ENCODE measurements at places on chromosomes 1 and 21.

GRCh38 chr21:29098156-29098555 is 24.7 kb upstream of the CCT8 start:
- no peak for DNase-seq

DNA sequence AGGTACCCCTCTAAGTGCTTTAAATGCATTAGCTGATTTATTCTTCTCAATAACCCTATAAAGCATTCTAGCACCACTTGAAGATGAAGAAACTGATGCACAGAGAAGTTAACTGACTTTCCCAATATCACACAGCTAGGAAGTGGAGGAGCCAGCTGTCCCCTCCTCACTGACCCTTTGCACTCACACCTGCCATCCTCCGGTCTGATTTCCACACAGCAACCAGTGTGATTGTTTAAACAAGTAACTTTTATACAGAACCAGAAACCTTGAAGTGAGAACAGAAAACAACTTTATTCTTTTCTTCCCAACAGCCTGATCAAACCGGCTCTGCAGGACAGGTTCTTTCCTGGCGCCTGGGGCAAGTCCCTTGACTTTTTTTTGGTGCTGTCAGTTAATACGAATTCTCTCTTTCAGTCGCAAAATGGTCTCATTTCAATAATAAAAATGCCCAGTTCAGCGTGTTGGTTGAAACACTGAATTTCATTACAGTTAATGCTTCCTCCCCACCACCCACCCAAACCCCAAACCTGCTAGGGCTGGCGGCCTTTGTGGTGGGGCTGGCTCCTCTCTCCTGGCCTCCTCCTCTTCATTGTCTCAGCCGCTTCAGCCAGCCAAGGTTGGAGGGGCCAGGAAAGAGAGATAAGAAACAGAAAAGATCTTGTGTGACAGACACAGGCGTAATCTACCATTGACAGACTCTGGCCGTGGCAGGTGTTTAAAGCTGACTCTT is 26.4 kb upstream of the EEIG2 start:
- DNase-seq, result peak; percentile 21

DNA sequence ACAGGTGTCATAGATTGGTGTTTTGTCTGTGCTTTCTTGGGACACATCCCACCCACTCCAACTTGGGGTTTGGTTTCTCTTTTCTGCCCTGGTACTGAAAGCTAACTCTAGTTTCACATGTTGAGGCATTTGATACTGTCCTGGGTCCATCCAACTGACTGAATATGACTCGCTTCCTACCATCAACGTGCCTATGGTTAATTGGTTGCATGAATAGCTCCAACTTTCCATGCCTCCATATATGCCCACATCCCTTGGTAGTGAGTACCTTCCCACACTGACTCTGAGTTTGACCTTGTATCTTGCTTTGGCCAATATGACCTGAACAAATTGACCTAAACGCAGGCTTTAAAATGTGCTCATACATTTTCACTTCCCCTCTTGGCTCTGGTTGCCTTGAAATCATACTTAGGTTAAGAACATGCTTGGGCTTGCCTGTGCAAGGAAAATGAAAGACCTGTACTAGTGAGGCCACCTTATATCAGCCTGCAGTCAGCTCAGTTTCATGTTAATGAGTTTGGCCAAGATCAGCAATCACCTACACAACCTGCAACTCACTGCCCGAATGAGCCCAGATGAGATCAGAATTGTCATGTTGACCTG is 81.0 kb upstream of the KCNK2 start:
- no peak for DNase-seq

- DNase-seq, result no peak
Measured at GRCh38 chr1:234486858-234487840, 8.2 kb upstream of the TARBP1 start.

- DNase-seq, result no peak
Measured at GRCh38 chr1:205061227-205061626, 18.2 kb downstream of the CNTN2 start.

DNA sequence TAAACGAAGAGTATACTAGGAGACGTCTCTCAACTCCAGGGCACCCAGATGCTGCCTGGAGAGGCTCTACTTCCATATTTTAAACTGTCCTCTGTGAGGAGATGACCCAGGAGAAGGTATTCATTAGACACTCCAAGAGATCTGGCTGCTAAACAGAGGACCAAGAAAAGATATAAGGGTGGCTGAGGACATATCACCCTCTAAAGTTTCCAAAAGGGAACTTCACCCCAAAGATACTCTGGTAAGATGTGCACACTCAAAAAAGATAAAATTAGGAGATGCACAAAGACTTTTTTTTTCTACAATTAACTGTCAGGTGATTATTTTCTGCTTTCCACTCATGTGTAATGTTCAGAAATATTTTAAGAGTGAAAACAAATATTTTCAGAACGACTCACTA is 1.4 kb downstream of the ZNF670 start:
- no peak for DNase-seq

DNA sequence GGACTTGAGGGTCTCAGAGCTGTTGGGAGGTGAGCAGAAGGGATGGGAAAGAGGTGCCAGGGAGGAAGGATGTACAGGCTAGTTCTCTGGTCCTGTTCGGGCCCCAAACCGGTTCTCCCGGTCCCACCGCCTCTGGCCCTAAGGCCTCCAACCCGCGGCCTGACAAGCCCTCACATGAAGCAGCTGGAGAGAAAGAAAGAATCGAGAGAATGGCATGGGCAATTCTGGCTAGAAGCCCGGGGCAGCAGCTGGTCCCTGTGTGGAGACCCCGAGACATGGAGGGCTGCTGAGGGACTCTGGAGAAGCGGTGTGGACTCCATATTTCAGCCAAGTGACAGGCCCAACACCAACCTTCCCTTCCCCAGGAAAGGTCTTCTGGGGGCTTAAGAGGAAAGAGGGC is 730 bp downstream of the CDC42SE1 start:
- DNase-seq, result no peak

- DNase-seq, result no peak
Measured at GRCh38 chr1:53431805-53432565, 27.2 kb upstream of the DMRTB1 start.

DNA sequence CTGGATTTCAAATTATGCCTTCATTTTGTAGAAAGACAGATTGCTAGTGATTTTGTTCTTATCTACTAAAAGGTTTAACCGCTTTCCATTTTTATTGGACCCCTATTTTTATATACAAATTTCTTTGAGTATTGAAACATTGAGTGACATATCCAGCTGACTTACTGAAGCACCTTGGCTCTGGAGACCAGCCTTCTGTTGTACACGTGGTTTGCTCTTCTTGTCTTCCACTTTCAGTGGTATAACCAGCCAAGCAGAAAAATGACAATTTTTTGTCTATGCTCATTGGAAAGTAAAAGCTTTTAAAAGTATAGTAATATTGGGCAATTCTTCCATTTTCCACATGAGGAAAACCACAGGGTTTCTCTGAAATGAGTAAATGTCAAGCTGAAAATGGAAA is 4.4 kb downstream of the F13B start:
- DNase-seq, result no peak

- peak; percentile 2 for DNase-seq
Measured at GRCh38 chr21:29265690-29266479, 32.8 kb upstream of the BACH1 start.

GRCh38 chr1:7717748-7718368 is 53.2 kb upstream of the VAMP3 start:
- DNase-seq, result no peak

DNA sequence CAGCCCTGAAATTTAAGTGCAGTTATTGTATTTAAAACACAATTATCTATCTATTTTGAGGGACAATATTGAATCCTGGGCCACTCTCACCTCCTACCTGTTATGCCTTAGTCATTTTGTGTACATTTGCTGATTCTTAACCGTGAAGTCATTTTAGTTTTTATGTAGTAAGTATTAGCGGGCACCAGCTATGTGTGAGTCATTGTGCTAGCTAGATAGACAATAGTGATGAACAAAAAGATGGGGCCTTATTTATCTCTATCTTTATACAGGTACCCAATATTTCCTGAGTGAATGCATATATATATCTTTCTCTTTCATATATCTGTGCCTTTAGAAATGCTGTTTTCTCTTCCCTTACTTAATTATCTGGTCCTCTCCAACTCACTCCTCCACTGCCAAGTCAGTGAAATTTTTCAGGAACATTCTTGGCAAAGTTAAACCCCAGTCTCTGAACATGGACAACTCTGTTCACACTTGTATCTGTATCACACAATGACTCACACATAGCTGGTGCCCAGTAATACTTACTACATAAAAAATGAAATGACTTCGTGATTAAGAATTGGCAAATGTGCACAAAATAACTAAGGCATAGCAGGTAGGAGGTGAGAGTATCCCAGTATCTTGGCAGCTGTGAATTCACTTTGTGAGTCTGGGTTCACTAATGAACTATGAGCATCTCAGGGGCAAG is 166.0 kb upstream of the C8B start:
- DNase-seq, result no peak

DNA sequence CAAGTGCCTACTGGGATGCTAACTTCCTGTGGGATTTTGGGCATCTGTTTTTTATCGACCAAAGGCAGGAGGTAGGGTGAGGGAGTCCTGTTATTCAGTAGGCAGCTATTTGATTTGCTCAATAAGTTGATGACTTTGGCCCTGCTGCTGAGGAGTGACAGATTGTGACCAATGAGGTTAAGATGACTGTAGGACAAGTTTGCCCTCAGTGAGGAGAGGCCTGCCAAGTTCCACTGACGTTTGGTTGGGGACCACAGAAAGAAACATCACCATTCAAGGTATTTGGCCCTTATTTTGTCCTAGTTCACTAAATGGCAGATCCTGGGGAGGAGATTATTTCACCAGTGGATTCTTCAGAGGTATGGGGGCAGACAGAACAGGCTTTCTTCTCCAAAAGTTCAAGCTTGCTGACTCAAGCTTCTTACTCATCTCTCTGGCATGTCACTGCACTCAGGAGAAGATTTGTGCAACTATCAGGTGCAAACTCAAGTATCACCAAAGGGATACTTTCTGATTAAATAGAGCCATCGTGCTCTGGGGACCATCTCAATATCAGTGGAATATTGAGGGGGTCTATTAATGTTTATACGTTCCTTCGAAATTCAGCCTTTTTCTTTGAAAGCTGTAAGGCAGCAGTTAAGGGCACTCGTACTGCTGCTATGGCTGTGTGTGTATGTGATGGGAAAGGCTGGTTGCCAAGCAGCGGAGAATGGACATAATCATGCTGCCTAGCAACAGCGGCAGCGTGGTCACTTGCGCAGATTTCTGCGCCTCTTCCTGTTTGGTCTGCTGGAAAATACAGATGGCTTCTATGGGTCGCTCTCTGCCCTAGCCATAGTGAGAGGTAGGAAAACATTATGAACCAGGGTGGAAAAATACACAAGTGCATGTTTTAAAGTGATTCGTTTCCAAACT is 78.7 kb downstream of the PBX1 start:
- DNase-seq, result no peak

DNA sequence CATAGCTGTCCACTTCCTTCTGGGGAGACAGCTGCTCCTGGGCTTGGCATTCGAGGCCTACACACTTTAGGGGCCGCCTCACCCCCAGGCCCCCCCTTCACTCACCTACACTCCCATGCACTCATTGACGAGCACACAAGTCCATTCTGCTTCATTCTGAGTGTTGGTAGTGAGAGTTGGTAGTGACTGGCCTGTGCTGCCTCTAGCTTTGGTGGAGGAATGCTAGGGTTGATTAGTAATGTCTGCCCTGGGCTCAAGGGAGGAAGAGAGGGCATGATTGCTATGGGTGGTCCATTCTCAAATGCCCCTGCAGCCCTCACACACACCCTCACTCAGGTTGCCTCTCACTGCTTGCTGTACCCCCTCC is 30.4 kb downstream of the TRIM11 start:
- DNase-seq, result no peak

- no peak for DNase-seq
Measured at GRCh38 chr1:64956733-64957441, 9.5 kb downstream of the JAK1 start.

DNA sequence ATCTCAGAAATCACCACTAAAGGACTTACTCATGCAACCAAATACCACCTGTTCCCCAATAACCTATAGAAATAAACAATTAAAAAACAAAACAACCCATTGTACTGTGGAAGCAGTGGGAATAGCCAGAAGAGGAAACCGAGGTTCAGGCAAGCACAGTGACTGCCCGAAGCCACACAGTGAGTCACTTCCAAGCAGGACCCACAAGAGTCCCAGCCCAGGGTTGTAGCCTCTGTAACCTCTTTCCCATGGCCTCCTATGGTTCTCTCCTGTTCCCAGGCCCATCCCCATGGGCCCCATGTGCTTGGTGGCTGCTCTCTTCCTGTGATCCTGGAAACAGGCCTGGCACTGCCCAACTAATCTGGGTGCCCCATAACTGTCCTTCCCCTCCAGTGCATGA is 29.0 kb upstream of the HTR1D start:
- DNase-seq, result no peak

DNA sequence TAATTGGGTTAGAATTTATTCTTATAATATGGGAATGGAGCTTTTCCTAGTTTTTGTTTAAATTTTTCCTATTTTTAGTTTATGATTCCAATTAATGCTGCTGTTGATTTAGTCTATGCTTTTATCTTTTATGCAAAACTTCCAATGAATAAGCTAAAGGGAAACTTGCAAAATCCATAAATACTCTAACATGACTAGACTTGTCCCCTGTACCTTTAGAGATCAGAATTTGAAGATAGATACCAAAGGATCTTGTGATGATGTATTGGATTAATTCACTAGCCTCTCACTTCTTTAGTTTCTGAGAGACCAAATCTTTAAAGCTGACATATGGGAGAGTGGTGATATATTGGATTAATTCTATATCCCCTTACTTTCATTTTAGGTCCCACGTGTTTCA is 306.6 kb upstream of the PRMT6 start:
- no peak for DNase-seq

- DNase-seq, result no peak
Measured at GRCh38 chr21:42140196-42140934, 69.2 kb downstream of the UMODL1 start.

GRCh38 chr1:234173968-234174367 is 199.3 kb upstream of the COA6 start:
- DNase-seq, result no peak

DNA sequence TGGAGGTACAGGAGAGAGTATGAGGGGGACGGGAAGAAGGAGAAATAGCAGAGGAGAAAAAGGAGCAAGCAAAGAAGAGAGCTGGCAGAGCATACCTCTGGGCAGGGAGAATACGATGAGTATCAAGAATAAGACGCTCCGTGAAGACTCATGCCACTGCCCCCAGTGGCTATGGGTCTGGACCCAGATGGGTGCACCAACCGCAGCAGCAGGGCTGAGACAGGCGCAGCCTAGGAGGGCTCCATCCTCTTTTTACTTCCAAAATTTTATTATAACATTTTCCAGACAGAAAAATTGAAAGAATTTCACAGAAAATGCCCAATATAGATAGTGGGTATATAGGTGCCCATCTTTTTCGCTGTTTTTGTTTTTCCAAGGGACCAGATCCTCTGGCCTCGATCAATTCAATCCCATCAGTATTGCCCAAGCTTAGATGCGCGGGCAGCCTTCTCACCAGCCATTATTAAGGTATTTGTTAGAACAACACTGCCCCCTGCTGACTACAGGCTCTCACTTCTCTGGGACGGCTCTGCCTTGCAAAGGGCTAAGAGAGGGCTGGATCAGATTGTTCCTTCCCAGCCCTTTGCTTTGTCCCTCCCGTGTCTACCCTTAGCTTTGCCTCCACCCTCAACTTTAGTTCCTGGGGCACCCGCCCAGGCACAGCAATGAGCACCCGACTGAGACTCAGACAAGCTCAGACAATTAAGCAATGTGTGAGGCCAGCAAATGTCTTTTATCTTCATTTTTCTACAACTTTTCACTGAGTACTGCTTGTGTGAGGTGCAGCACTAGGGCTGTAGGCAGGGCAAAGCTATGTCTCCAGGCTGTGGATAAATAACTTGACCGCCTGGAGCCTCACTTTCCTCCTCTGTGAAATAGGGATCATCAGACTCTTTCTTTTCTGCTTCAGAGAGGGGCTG is 17.5 kb upstream of the CAMK1G start:
- DNase-seq, result peak; percentile 56
